Stimulated activated CD8-positive, alpha-beta memory T cell treated with anti-CD3 and anti-CD28 coated beads, Interleukin-4, amount 100 ng/mL, for 48 hours (primary cell): ENCODE measurements at places on chromosomes 4 and X.

- DNase-seq: no peak
These were observed 922.5 kb downstream of the RPA4 start for GRCh38 chrX:97806238-97806637.

GRCh38 chr4:13095722-13096121 lies 388.4 kb downstream of the RAB28 start:
- no peak for DNase-seq

DNA sequence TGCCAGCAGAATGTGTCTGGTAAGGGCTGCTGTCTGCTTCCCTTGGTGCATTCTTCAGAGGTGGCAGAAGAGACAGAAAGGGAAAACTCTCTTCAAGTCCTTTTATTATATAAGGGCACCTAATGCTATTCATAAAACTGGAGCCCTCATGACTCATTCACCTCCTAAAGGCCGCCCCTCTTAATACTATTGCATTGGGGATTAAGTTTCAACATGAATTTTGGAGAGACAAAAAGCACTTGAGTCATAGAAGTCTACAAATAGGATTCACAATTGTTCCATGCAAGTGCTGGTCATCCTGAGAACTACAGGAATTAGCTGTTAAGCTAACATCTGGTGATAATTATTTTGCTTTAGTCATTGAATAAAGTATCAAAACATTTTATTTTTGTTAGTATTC lies 349.5 kb downstream of the HS3ST1 start:
- DNase-seq: no peak

DNA sequence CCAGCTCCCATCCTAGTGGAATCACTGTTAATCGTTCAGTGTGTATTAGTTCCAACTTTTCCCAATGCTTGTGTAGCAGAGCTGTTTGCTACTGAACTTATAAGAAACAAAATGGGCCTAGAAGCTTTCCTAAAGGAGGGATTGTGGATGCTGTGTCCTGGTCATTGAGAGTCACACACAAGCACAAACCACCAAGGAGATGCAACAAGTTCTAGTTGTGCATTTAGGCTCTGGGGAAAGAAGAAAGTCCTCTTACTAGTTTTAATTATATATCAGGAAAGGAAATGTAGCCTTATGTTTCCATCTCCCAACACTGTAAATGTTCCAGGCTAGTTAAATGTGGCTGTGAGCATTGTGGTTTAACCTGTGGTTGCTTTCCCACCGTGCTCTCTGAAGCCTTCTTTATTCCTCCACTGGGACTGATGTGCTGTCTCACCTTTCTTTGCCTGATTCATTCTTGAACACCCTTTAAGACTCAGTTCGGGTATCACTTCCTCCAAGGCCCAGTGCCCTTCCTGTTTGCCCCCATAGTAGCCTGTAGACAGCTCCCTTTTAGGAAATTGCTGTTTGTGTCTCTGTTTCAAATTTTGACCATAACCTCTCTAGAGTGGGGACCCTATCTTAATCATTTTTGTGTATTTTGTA lies 34.3 kb downstream of the ATP10D start:
- no peak for DNase-seq

DNA sequence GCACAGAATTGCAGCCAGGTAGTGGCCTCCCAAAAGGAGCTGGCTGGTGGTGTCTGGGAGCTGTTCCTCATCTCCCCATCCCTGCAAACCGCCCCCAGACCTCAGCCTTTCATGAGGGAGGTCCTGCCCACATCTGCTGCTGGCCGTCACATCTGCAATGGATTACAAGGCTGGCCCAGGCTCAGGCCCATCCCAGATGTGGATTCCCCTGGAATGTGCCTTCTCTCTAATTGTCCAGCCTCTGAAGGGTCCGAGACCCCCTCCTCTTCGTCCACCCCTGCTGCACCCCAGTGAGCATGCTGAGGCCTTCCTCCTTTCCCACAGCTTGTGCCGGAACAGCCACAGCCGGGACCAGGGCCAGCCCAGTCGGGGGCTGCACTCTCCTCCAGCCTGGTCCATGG lies 115.0 kb upstream of the NALF2 start:
- no peak for DNase-seq

- no peak for DNase-seq
These were observed 883 bp upstream of the KLHL4 start for GRCh38 chrX:87516717-87517121.

- no peak for DNase-seq
These were observed 864.9 kb upstream of the SLIT2 start for GRCh38 chr4:19386786-19387185.

GRCh38 chr4:85368932-85369331 lies 106.0 kb upstream of the ARHGAP24 start:
- DNase-seq: no peak

DNA sequence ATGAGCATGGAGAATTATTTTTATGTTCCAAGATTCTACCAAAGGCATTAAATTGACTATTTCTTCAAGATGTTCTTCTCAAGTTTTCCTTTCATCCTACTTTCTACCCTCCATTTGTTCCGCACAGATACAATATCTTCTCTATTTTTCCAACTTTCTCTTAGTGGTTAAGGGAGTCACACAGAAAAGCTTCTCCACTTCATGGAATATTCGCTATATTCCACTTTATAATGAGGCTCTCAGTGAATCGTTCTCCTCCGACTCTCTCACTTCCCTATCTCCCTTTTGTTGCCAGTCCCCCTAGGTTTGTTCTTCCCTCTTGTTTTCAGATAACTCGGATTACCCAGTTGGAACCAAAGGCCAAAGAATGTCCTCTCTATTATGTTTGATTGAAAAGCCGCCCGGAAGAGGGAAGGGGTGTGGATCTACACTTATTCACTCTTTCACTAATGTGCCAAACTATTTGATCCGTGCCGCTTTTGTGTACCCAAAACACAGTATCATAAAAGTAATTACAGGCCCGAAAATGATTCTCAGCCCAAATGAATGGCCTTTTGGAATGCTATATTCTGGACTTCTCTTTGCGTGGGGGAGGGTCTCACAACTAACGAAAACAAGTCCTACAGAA lies 1.2 kb downstream of the SH3D19 start:
- no peak for DNase-seq

DNA sequence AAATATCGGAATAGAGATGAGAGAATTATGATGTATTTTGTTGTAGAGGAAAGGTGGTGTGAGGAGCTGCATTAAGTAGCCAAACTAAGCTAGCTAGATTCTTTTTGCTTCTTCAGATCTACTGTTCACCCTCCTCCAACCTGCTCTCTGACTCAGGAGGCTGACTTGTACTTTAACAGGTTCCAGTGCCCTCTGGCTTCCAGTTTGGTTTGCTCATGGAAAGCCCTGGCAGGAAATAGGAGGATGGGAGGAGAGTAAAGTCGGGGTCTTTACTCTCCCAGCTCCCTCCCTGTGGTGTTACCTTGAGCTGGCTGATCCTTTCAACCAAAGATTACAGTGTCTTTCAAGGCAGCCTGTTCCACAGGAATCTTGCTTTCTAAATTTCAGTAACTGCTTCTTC lies 277.0 kb upstream of the EDA2R start:
- DNase-seq: no peak

- peak; percentile 89 for DNase-seq
These were observed 37.7 kb upstream of the ARAF start for GRCh38 chrX:47523297-47523696.

GRCh38 chr4:176400816-176401461 lies 81.2 kb downstream of the SPCS3 start:
- no peak for DNase-seq

DNA sequence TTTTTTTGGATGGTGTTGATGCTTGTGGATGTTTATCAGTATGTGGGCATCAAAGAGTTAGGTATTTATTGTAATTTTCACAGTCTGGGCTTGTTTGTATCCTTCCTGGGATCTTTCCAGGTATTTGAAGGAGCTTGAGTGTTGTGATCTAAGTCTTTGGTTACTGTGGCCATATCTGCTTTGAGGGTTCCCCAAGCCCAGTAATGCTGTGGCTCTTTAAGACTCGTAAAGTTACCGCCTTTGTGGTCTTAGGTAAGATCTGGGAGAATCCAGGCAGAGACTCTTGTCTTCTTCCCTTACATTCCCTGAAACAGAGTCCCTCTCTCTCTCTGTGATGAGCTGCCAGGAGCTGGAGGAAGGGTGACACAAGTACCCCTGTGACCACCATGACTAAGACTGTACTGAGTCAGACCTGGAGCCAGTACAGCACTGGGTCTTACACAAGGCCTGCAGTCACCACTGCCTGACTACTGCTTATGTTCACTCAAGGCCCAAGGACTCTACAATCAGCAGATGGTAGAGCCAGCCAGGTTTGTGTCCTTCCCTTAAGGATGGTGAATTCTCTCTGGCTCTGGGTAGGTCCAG lies 62.2 kb downstream of the FMR1NB start:
- DNase-seq: no peak

GRCh38 chr4:58849026-58849425 lies 1738.8 kb upstream of the IGFBP7 start:
- DNase-seq: no peak

DNA sequence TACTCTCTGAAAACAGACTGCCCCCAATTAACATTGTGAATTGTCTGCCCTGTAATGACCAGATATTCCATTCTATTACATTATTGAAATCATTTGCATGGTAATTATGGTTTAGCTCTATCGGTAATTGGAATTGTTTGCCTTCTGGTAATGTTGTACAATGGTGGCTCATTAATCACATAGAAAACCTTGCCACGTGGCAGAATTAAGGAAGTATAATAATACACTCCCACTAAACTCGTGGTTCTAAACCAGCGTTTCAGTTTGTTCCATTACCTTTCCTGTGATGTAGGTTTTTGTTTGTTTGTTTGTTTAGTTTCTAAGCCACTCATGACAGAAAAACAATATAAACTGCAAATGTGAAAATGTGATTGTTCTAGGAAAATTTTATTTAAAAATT lies 45.1 kb upstream of the TAPT1 start:
- no peak for DNase-seq

- DNase-seq: no peak
These were observed 42.0 kb downstream of the ANXA5 start for GRCh38 chr4:121654738-121655137.

GRCh38 chr4:155745984-155746383 lies 12.8 kb upstream of the GUCY1B1 start:
- DNase-seq: no peak

DNA sequence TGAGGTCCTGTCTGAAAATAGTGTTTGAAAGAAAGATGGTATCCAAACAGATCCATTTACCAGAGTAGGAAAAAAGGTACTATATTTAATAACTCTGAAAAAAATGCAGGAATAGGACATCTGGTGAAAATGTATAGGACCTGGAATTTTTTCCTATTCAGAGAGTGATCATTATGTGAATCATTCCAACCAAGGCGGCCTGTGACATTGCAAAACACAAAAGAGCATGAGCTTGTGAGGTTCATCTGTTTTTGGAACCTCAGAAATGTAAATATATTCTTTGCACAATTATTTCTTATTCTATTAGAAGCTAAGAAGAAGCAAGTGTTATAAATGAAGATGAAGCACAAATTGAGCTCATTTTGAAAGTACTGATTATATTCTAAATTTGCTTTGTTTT lies 2.0 kb downstream of the C4orf51 start:
- no peak for DNase-seq

GRCh38 chr4:151744614-151745013 lies 16.2 kb downstream of the GATB start:
- no peak for DNase-seq

GRCh38 chrX:129632443-129632842 lies 22.3 kb downstream of the APLN start:
- DNase-seq: no peak

DNA sequence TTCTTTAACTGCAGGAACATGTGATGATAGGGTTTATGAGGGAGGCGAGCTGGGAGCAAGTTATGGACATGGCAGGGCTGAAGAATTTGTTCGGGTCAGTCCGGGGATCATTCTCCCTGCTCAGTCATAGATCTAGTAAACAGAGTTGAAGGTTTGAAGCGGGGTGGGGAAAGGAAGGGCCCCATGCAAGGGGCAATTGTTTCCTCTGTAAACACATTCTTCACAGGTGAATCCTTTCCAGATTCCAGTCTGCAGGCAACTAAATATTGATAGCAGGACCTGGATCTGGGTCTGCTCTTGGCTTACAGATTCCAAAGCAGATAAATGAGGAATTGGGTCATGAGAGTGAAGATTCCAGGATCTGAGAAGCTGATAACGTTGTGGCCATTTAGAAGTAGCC lies 44.3 kb upstream of the ARHGAP24 start:
- DNase-seq: no peak

- DNase-seq: no peak
These were observed 206.3 kb upstream of the ANXA3 start for GRCh38 chr4:78345237-78345636.

DNA sequence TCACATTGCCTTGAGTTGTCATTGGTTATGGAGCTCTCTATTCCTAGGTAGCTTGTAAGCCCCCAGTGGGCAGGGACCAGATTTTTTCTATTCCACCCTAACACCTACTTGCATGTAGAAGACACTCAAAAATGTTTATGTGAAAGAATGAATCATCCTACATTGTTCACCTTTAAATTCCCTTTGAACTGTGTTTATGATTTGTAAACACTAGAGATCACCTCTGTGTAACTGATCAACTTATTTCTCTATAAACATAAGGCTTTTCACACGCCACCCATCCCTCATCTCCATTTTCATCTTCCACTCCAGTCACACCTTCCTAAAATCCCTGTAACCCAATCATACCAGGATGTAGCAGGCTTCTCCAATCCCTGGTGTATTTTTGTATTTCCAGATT lies 142.6 kb upstream of the LEF1 start:
- no peak for DNase-seq

- peak; percentile 39 for DNase-seq
These were observed 22.4 kb upstream of the XAGE2 start for GRCh38 chrX:52346174-52347165.

GRCh38 chr4:90209922-90210321 lies 82.7 kb downstream of the CCSER1 start:
- no peak for DNase-seq

DNA sequence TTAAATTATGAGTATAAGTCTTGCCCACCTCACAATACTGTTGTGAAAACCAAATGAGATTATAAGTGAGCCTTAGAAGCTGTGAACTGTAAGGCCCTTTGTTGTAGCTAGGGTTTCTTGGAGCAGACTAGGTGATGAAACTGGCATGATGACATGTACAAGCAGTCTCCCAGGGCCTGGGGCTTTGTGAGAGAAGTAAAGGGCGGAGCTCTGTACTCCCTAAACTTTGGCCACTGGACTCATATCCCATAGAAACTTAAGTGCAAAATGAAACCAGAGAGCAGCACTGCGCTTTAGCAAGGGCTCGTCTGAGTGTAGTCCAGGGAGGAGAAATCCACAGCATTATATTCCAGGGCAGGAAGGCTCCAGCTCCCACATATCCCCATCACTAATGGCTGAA lies 385.6 kb upstream of the FGF16 start:
- DNase-seq: no peak
